NCI-H1105 treated with DMSO at 0.1 percent for 48 hours (cell line): ENCODE measurements at places on chromosomes 1 and 21.

GRCh38 chr1:46480959-46481646, 8.5 kb upstream of the DMBX1 start:
- DNase-seq: no peak

DNA sequence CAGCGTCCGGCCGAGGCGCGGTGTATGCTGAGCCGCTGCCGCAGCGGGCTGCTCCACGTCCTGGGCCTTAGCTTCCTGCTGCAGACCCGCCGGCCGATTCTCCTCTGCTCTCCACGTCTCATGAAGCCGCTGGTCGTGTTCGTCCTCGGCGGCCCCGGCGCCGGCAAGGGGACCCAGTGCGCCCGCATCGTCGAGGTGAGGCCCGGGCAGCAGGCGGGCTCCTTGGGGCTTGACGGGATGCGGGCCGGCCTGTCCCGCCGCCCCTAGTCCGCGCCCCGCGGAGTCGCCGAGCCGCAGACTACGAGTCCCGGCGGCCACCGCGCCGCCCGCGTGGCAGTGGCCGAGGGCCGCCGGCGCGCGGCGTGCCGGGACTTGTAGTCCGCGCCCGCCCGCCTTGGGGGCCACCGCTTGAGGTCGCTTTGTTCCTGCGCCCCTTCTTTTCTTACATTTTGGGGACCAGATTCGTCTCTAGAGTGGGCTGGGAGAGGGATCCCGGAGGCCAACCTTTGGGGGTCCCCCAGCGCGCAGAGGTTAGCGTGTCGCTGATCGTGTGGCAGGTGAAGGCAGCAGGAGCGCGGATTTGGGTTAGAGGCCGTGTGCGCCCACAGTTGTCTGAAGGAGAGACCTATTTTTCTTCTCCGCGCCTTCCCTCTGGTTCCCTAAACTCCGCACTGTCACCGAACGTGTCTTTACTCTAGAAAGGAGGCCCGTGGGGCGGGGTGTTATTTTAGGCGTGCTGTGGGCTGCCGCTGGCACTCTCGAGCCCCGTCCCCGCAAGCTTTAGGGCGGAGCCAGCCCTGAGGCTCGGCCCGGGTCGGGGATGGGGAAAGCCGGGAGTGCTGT, 553 bp downstream of the CMPK1 start:
- DNase-seq: peak; percentile 79

DNA sequence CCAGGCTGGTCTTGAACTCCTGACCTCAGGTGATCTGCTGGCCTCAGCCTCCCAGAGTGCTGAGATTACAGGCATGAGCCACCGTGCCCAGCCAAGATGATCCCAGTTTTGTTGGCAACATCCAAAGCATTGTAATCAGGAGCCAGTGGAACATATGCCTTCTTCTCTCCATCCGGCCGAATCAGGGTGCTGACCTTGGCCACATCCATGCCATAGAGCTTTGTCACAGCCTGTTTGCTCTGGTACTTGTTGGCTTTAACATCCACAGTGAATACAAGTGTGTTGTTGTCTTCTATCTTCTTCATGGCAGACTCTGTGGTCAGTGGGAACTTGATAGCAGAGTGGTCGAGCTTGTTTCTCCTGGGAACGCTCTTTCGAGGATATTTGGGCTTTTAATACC, 17.1 kb downstream of the TNFRSF8 start:
- no peak for DNase-seq

- no peak for DNase-seq
Measured at GRCh38 chr1:116497656-116498055, 73.2 kb downstream of the CD58 start.

DNA sequence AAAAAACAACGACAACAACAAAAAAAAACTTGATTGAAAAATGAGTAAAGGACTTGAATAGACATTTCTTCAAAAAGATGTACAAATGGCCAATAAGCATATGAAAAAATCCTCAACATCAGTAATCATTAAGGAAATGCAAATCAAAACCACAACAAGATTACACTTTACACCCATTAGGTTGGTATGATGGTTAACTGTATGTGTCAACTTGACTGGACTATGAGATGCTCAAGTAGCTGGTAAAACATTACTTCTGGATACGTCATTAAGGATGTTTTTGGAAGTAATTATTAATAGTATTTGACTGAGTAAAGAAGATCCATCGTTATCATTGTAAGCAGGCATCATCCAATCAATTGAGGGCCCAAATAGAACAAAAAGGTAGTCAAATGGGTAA, 34.9 kb upstream of the LYPLAL1 start:
- no peak for DNase-seq

GRCh38 chr1:28646040-28646439, 2.4 kb upstream of the RNU11 start:
- no peak for DNase-seq

- DNase-seq: no peak
Measured at GRCh38 chr1:198908995-198909394, 270.2 kb downstream of the PTPRC start.

GRCh38 chr1:97164276-97164639, 442.7 kb downstream of the PTBP2 start:
- no peak for DNase-seq

DNA sequence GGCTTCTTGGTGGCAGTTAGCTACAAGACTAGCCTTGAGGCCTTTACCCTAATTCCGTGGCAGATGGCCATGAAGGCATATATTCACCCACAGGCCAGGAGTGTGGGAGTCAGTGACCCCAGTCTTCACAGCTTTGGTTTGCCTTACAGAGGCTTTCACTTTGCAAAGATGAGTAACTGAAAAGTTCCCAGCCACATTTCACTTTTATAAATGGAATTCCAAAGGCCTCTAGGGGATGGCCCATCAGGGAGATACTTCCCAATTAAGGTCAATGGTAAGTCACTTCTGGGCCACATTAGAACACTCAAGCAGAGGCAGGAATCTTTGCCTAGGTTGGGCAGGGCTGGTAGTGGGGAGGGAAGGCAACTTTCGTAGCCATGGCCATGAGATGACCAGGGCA, 13.1 kb upstream of the HEYL start:
- no peak for DNase-seq

DNA sequence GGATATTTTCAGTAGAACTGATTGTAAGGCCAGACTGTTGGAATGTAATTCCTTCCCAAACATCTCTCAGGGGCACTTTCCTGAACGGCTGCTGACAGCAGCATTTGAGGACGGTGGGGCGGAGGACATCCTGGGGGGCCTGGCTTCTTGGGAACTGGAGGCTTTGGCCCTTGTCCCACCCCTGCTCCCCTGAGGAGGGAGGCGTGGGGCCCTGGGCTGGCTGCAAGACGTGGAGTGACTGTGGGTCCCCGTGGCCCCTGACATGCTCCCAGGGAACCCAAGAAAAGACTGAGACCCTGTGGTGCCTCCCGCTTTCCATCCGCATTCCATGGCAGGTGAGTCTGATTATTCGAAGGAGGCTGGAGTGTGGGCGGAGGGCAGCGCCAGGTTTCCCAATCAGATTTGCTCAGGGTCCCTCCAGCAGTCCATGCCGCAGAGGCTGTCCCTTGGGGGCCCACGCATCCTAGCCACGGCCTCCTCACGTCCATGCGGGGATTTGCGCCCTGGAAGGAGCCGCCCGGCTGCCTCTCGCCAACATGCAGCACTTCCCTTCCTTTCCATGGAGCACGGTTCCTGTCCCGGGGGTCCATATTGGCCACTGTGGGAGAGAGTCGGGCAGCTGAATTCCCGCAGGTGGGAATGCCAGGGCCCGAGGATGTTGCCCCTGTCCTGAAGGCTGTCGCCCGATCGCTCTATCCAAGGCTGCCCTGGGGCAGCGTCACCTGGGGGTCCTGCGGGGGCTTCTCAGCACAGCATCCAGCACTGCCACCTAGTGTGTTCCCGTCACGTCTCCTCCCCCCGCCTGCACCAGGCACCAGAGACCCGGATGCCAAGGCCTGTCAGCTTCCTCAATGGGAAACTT, 69.0 kb downstream of the FAAP20 start:
- DNase-seq: no peak

GRCh38 chr21:46323227-46323709, 402 bp downstream of the C21orf58 start:
- peak; percentile 38 for DNase-seq

GRCh38 chr1:99919220-99919619, 50.6 kb upstream of the SLC35A3 start:
- DNase-seq: no peak

GRCh38 chr1:95685081-95685480, 451.1 kb downstream of the RWDD3 start:
- peak; percentile 62 for DNase-seq

- no peak for DNase-seq
Measured at GRCh38 chr1:12596007-12596821, 21.8 kb downstream of the DHRS3 start.

DNA sequence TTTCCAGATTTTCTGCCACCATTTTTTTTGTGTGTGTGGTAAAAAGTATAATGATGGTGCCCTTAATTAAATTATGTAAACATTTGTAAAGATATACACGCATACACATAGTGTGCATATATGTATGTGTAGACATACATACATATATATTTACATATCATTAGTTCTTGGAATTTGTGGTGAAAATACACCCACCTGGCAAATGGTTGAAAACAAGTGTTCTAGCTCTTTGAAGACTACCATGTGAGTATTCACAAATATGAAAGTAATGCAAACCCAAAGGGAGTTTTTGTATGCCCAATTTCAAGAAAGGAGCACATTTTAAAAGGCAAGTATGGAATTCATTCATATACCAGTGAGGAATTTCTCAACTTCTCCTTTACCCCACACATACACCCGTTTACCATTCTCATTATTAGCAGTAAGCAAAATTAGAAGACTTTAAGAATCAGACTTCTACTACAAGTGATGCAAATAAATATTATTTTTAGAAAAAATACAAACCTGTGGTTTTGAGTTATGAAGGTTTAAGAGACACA, 8.0 kb downstream of the RABGAP1L start:
- DNase-seq: no peak

GRCh38 chr1:232789651-232790050, 15.6 kb upstream of the MAP10 start:
- no peak for DNase-seq

DNA sequence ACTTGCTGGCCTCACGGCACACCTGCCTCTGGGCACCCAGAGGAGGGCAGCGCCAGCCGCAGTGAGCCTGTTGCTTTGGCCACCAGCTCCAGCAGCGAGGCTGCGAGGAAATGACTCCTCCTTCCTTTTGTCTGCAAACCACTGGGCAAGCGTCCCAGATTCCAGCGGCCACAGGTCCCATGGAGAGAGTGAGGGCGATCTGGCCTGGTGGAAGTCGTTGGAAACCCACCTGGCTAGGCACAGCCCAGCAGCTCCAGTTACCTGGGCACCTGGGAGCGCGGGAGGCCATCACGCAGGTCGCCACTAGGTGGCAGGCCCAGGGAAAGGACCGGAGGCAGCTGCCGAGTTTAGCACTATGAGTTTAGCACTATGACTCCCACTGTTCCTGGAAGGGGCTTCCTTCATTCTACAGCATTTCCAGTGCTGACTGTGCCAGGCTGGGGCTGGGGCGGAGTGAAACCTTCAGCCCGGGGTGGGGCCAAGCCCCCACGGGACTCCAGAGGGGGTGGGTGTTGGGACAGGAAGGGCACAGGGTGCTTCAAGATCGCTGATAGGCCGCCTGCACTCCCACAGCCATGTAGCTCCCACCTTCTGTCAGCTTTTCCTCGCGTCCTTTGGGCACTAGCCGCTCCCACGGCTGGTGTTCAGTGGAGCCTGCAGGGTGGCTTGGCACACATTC, 1.1 kb upstream of the ESPN start:
- peak; percentile 84 for DNase-seq

- no peak for DNase-seq
Measured at GRCh38 chr1:225573216-225573615, 79.7 kb downstream of the ENAH start.

GRCh38 chr1:22001409-22001808, at the start of gene CELA3A:
CELA3A (plus strand) TSS chr1:22001657; CDS start chr1:22001675, 18 bp downstream.
- no peak for DNase-seq

GRCh38 chr1:94522304-94522703, 19.3 kb downstream of the F3 start:
- peak; percentile 29 for DNase-seq

- peak; percentile 71 for DNase-seq
Measured at GRCh38 chr1:1782399-1783221, 4.3 kb upstream of the NADK start.

GRCh38 chr21:36437745-36438128, 42.2 kb downstream of the CLDN14 start:
- DNase-seq: no peak

DNA sequence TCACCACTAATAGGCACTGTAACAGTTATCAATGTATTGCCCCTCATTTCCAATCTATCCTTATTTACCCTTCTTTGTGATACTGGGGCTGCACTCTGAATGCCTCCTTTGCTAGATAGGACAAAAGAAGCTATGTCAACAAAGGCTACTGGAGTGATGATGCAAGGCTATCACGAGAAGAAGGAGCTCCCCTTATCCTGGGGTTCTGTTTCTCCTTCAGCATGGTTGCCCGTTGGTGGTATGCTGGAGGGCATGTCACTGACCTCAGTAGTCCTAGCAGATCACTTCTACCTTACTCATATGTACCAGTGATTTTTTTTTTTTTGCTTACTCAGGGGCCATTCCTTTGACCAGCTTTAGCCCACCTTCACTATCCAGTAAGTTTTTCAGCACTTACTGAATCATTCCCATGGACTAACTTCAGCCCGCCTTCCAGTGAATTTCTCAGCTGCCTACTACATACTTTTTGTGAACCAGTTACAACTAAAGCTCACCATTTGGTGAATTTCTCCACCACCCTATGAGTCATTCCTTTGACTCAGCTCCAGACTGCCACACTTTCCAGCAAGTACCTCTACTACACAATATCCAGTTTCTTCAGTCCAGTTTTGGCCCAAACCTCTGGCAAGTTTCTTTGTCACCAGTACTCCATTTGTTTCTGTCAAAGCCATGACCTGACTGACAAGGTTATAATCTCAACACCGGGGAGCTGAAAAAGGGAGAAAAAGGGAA, 944.5 kb downstream of the KCNT2 start:
- no peak for DNase-seq

DNA sequence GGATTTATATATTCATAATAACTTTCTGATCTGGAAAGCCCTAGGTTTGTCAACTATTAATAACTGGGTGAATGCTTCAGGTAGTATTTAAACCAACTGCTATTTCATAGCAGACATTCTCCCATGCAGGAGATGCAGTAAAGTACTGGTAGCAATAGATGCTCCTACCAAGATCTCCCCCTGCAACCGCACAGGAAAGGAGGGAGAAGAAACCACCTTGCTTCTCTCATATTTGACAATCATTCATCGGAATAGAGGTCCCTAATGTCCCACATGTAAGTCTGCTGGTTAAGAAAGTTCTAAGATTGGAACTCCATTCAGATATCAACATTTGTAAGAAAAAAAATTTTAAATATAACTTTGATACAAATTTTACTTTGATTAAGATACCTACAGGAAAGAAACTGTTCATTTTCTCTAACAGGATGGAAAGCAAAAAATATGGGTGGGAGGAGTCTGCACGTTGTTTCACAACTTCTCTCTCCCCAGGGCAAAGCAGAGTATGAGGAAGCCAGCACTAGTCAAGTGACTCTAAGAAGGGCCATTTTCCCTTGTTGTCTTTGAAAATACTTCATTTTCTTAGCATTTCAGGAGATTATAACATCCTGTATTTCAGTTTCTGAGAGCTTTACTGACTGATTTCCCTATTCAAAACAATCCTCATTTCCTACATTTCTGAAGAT, at the start of gene PYHIN1:
TSS of gene PYHIN1 (plus strand) at position 498 of the 683 bp plus-strand sequence. CDS start 5,359 bp downstream, outside the sequence.
- DNase-seq: no peak

GRCh38 chr1:40450495-40451237, 390 bp downstream of the ZFP69B start:
- no peak for DNase-seq

- no peak for DNase-seq
Measured at GRCh38 chr1:113178106-113178505, 105.1 kb downstream of the LRIG2 start.
